ENCODE measurements at places on chromosomes 3 and 15.
A peak's percentile ranks its signal among the peaks of the same experiment; 100 is the strongest.

- DNase-seq: peak; percentile 40
These were observed 237.8 kb upstream of the GADL1 start for GRCh38 chr3:31132132-31132769.

GRCh38 chr3:109869586-109869985, 532.2 kb upstream of the DPPA4 start:
- DNase-seq: no peak

DNA sequence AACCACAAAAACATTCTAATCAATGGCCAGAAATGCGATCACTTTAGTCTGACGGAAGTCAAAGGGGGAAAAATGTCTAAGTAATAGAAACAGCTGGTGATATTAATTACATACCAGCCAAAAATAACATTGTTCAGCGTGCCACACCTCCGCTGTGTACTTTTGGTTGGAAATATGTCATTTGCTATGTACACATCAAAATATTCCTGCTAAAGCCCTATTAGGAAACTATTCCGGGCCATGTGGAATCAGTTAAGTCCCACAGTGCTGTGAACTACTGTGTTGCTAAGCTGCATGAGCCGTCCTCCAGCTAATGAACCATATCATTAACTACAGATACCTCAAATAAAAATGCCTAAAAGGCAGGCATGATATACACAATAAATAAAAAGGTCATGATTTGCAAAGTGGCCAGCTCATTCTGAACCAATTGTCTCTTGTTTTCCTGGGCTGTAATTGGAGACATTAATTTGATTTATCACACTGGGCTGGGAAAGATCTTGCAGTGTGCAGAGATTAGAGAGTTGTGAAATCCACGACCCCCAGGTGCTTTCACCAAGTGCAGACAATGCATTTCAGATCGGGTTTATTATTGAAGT, 200.5 kb upstream of the LRTM1 start:
- DNase-seq: peak; percentile 54

DNA sequence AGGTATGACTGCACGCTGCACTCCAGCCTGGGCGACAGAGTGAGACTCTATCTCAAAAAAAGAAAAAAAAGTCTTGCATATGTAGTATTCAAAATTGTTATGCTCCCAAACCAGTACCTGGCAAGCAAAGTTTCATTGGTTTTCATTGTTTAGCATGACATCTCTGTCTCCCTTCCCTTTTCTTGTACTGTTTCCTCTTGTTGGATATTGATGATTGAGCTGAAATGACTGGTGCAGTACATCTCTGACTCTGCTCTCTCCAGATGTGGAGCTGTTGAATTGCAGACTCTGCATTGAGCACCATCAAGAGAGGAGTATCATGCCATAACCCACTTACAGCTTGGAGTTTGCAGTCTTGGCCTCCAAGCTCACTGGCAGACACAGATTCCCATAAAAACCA, 77.2 kb downstream of the FAM81A start:
- no peak for DNase-seq

DNA sequence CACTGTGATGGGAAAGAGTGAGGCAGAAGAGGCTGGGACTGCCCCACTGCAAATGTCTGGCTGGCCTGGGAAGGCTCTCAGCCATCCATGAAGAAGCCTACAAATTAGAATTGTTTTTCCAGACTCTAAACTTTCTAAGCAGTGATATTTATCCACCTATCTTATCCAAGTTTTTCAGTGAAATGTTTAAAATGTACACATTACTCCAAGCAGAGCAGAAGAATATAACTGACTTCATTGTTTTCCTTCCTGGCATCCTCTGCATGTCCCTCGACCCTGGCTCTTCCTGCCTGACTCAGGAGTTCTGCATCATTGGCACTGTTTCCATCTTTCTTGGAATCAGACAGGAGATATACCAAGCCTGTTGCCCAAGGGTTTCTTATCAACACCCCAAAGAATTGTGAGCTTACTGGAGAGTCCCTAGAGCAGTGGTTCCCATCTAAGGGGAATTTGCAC, 401.5 kb upstream of the PROK2 start:
- peak; percentile 72 for DNase-seq

DNA sequence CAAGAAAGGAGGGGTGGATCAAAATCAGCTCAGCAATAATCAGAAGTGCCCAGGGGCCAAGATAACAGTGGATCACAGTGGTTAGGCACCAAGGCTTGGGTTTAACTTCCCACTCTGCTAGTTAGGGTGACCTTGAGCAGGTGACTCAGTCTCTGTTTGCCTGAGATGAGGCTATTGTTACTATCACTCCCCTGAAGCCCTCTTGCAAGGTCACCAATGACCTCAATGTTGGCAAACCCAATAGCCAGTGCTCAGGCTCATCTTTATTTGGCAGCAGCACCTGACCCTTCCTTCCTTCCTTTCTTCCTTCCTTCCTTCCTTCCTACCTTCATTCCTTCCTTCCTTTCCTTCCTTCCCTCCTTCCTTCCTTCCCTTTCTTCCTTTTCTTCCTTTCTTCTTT, 102.4 kb upstream of the HACD2 start:
- DNase-seq: peak; percentile 46

DNA sequence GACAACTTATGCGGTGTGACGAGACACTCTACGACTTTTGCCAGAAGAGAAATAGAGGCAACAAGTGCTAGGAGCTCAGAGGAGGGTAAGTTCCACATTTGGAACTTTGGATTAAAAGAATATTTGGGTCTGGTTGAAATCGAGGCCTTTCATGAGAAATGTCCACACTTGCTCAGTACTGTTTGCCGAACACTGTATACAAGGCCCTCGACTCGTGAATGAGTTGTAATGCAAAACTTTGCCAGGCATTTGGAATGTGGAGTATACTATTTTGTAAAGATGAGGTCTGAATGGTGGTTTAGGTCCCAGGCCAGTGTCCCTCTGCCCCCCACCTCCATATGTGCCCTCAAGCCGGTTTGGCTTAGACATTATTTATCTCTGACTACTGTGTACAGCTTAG, 73.9 kb downstream of the IGF1R start:
- DNase-seq: no peak

GRCh38 chr3:102200126-102200525, 234.7 kb upstream of the ZPLD1 start:
- peak; percentile 76 for DNase-seq

DNA sequence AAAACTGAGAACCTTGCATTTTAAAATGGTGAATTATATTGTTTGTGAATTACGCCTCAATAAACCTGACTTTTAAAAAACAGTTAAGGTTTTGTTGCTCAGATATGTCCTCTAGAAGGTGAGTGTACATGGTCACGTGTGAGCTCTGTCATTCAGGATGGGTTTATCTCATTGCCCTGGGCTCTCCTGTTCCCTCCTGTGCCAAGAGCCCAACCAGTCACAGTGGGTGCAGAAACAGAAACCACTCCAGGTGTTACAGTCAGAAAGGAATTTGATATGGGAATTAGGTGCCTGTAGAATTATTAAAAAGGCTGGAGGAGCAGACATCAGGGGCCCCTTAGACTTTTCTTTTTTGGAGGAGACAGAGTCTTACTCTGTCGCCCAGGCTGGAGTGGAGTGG, 196.4 kb downstream of the STT3B start:
- no peak for DNase-seq
